ENCODE measurements at places on chromosomes 16 and 17. TPM values are rescaled to one million over a fixed set of nuclear protein-coding genes. Genes with fewer than 3 reads are reported as not detected.

Gene ASPHD1
- 0.31 TPM for polyA plus RNA-seq

Gene CFDP1
- 37.1 TPM for polyA plus RNA-seq

Gene ARMC5
- 15.1 TPM for polyA plus RNA-seq

Gene TMEM114
- 0.26 TPM for polyA plus RNA-seq

Gene SAMD14
- polyA plus RNA-seq = 0.37 TPM

Gene SDR42E2
- 0.04 TPM for polyA plus RNA-seq

Gene WNT9B
- polyA plus RNA-seq = 0.12 TPM

Gene STAC2
- 0.06 TPM for polyA plus RNA-seq

Gene LGALS3BP
- polyA plus RNA-seq = 85.1 TPM

Gene TMEM238L
- polyA plus RNA-seq = 8.1 TPM

Gene ABAT
- 9.5 TPM for polyA plus RNA-seq

Gene CCL5
- polyA plus RNA-seq = 6.9 TPM

Gene RAB11FIP4
- 5.0 TPM for polyA plus RNA-seq

Gene DERL2
- polyA plus RNA-seq = 53.8 TPM

Gene EPX
- not detected for polyA plus RNA-seq

Gene UMOD
- not detected for polyA plus RNA-seq

Gene GPRC5C
- polyA plus RNA-seq = 6.7 TPM

Gene TERB1
- polyA plus RNA-seq = not detected

Gene EIF4A3
- 102 TPM for polyA plus RNA-seq

Gene CCL16
- 0.08 TPM for polyA plus RNA-seq

Gene ZMYND15
- 0.82 TPM for polyA plus RNA-seq

Gene EVPLL
- polyA plus RNA-seq = 21.5 TPM

Gene FN3KRP
- 15.6 TPM for polyA plus RNA-seq

Gene HID1
- polyA plus RNA-seq = 6.6 TPM

Gene GNG13
- polyA plus RNA-seq = not detected

Gene NPIPB13
- polyA plus RNA-seq = 2.6 TPM

Gene FSCN2
- polyA plus RNA-seq = 0.54 TPM

Gene KRT27
- not detected for polyA plus RNA-seq

Gene PTGES3L
- 0.65 TPM for polyA plus RNA-seq

Gene OSBPL7
- polyA plus RNA-seq = 1.9 TPM

Gene ZPBP2
- not detected for polyA plus RNA-seq

Gene PRM3
- not detected for polyA plus RNA-seq

Gene NFATC2IP
- polyA plus RNA-seq = 28.3 TPM

Gene C16orf46
- polyA plus RNA-seq = 0.29 TPM

Gene CCL11
- 0.99 TPM for polyA plus RNA-seq

Gene PSMB3
- 204 TPM for polyA plus RNA-seq

Gene PNPO
- 9.5 TPM for polyA plus RNA-seq

Gene DPH1
- polyA plus RNA-seq = 21.0 TPM

Gene CHST4
- polyA plus RNA-seq = not detected

Gene KRTAP4-3
- polyA plus RNA-seq = not detected

Gene CD7
- polyA plus RNA-seq = 3.1 TPM
